ENCODE measurements at places on chromosomes 13 and 19. TPM values are rescaled to one million over a fixed set of nuclear protein-coding genes. Genes with fewer than 3 reads are reported as not detected.

- no peak for DNase-seq
Observed at GRCh38 chr19:29887442-29887855, 54.6 kb upstream of the URI1 start.

DNA sequence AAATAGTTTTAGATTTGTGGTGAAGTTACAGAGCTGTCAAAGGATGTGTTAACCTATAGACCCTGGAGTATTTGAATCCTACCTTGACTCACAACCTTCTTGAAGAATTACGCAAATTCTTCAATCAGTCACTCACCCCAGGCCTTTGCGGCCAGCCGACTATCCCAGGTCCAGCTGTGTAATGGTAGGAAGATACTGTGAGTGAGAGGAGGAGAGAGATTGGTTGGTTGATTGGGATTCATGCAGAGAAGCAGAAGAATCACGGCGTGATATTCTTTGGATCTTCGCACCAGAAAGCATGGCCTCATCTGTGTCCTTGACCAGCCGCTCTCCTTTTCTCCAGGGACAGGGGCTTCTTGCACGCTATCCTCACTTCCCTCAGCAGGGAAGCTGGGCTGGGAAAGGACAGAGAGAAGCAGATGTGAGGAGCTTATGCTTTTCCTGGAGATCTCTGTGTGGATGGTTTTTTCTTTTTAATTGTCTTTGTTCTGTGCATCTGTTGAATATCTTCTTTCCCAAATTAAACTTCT is 249.1 kb downstream of the GGACT start:
- DNase-seq = no peak

DNA sequence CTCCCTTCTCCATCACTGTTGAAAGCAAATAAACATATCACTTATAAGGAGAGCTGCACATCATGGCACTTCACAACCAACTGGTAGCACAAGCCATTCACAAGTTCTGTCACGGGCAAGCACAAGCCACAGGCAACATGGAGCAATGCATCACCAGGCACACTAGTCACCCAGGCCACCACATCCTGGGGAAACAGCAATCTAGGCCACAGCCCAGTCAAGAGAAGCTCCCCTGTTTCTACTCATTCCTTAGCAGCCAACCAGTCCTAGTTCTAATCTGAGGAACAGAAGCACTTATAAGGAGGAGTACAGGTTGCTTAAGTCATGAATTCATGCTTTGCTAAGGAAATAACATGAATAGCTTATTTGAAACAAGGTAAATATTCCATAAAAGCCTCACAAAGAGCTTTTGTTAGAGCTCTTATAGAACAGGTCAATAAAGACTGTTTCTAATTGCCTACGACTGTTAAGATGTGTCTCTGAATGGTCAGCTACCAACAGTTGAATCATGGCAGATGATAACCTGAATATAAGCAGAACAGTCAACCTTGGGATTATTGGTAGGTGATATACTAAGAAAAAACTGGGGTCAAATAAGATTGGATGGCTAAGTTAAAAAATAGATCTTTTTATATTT is 169.0 kb downstream of the TBC1D4 start:
- no peak for DNase-seq

DNA sequence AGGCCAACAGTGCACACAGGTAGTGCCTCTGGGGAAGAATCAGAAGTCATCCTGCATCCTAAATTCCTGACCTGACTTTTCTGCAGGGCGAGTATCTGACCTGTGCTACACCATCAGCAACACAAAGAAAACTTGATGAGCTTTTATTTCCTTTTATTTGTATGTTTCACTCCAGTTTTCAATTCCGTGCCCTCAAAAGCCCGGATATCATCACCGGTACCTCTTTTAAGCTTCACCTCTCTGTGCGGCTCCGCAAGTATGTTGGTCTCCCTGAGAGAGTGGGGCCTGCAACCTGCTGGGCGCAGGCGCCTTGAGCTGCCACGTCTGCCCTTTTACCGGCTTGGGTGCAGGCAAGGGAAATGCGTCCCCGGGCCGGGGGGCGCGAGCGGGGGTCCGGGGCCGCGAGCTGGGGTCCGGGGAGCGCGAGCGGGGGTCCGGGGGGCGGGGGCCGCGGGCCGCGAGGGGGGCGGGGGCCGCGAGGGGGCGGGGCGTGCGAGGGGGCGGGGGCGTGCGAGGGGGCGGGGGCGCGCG is 4.3 kb upstream of the DUXA start:
- DNase-seq = no peak

DNA sequence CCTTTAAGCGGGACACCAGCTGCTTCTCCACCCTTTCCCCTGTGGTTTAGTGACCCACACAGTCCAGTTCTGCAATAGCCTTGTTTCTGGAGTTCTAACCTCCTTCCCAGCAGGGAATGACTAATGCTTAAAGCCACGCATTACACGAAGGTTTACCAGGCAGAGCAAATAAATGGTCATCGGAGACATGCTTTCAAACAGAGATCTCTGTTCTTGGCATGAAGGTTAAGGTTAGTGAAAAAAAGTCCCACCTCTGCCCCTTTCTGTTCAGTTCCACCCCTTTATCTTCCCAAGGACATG is 25.3 kb upstream of the MEDAG start:
- no peak for DNase-seq

DNA sequence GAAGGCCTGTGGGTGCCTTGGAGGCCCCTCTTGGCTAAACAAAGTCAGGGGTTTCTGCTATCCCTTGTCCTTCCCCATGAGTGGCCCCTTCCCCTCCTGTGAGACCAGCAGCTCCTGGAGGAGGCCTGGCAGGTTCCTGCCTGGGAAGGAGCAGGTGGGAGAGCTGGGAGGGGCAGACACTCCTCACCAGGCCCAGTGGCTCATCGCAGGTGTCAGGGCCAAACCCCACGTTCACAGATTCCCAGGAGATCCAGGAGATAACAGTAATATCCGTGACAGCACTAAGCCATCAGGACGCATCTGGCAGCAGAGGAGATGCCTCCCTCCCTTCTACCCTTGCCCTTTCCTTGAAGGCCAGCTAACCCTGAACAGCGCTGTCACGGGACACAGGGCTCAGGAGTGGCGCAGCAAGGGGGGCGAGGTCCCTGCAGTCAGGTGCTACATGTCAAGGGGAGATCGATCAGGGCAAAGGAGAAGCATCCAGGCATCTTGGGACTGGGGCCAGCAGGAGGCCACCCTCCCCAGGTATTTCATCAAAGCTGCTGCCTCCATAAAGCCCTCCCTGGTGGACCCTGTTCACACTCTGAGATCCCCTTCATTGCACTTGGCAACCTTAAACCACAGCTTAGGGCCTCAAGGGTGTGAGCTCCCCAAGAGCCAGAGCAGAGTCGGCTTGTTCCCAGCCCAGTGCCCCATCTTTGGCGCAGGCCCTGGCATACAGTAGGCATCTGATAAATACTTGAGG is 4.8 kb downstream of the CEBPA start:
- no peak for DNase-seq

- DNase-seq = no peak
Observed at GRCh38 chr19:13210941-13211340, 60.7 kb downstream of the IER2 start.

OVOL3 gene
- not detected for total RNA-seq

ZNF426 gene
- total RNA-seq = 23.7 TPM

- DNase-seq = no peak
Observed at GRCh38 chr19:49130325-49130724, 11.0 kb downstream of the PPFIA3 start.

CEACAM16 gene
- not detected for total RNA-seq

GRCh38 chr13:90846936-90847335 is 500.6 kb upstream of the MIR17HG start:
- DNase-seq = no peak

DNA sequence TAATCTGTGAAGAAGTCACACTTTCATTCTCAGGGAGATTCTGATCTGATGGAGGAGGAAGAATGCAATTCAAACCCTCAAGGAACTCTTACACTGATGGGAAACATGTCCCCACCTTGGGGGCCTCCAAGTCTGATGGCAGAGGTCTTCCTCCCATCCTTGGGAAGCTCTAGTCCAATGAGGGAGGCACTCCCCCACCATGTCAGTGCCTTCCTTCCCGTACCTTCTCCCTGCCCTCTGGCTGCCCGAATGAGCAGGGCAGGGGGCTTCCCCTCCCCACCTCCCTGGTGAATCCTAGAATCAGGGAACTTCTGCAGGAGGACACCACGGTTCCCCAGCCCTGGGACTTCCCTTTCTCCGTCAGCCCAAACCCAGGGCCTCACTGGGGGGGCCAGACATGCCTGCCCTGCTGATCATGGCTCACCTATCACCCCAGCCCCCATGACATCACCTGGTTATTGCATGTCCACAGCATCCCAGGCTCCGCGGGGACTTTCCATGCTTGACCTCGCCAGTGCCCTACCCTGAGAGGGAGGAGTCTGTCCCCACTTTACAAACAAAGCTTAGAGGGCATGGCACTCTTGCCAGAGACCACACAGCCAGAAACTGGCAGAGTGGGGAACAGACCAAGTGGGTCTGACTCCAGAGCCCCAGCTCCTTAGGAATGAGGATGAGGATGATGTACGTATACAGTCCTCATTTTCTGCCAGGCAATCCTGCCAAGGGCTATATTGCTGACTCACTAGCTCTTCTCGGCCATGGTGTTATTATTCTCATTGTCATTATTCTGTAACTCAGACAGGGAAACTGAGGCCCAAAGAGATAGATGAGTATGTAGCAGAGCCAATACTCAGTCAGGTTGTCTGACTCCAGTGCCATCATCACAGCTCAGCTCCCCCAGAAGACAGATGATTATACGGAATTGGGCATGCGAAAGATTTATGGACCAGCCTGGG is 9.6 kb upstream of the BCL3 start:
- no peak for DNase-seq

- no peak for DNase-seq
Observed at GRCh38 chr13:39232401-39232980, 194.2 kb downstream of the NHLRC3 start.

- DNase-seq = no peak
Observed at GRCh38 chr13:42795666-42796065, 14.3 kb downstream of the FAM216B start.

DNA sequence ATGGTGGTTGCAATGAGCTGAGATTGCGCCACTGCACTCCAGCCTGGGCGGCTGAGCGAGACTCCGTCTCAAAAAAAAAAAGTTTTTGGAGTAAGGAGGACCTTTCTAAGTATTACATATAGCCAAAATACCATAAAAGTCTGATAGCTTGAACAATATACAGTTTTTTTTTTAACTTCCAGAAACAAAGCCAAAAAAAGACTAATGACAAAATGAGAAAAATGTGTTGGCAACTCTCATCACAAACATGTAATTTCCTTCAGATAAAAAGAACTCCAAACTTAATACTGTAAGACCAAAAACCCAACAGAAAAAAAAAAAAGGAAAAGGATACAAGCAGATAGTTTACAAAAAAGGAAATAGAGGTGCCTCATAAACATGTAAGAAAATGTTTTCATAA is 68.2 kb upstream of the MED4 start:
- DNase-seq = no peak

DNA sequence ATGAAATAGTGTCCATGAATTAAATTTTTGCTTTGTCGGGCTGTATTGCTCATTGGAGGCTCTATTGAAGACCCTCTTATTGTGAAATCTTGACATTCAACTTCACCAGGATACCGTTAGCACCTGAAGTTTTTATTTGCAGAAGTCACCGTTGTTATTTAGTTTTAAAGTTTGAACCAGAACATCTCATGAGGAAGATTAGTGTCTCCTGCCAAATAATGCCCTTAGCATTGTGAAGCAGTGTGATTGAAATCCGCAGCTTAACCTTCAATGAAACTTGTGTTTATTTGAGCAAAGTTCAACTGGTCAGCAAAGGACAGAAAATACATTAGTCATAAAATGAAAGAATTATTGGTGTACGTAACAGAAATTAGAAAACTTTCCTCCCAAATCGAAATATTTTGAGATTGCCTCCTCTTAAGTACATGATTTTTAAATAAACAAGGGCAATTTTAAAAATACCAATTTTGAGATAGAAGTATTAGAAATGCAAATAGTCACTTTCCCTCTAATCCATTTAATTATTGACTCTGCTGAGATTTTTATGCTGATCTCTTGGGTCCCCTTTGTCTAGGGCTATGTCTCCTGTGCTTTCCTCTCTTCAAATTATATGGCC is 84.4 kb downstream of the WDFY2 start:
- no peak for DNase-seq

NDFIP2 gene
- total RNA-seq = 84.1 TPM
